GM13977 (cell line): ENCODE measurements at places on chromosomes 2 and 18.
A peak's percentile ranks its signal among the peaks of the same experiment; 100 is the strongest.

GRCh38 chr2:237353215-237353614 is 60.7 kb downstream of the COL6A3 start:
- no peak for DNase-seq

GRCh38 chr2:75729861-75730260 is 19.1 kb upstream of the GCFC2 start:
- DNase-seq = no peak

DNA sequence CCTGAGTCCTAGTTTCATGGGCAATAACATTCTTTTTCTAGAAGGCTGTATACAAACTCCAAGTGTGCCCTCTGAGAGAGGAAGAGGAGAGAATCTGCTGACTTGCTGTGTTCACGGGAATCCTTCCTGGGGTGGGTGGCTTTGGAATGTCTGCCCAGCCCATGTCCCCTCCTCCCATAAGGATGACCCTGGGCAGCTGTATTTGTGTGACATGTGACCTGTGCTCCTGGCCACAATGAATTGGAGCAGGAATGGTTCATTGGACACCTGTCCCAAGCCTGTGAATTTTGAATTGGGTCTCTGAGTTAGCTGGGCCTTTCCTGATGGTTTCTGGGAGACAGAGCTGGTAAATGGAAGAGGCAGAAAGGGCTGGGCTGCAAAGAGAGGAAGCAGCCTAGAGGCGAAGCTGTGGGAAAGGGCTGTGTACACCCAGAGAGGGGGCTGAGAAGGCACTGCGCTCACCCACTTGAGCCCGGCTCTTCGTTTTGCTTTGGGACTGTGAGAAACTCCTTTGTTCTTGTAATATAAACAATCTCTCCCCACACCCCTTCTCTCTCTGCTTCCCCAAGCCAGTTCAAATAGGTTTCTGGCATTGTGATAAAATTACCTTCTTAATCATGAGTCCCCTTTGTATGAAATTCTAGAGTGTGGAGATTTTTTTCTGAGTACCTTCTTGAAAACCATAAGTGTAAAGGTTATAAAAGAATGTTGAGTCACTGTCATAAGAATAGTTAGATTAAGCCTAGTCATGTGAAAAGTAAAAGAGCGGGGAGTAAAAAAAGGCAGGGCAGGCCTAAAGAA is 49.8 kb downstream of the SLC4A5 start:
- no peak for DNase-seq

- DNase-seq = no peak
Observed at GRCh38 chr2:129237966-129238725, 741.3 kb upstream of the RAB6C start.

DNA sequence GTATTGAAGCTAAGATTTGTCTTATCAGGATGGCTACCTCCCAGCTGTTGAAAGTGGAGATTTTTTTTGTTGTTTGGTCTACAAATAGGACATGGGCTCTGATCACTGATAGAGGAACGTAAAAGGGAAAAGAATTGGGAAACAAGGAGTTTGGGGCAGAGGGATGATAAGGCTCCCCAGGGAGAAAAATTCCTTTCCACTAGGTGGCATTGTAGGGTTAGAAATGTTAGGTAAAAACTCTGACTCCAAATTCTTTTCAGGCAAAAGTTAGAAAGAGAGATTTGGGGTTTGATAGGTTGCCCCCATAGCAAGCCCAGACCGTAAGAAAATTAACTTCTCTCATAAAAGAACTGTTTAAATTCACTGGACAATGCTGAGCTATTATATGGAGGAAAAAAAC is 19.8 kb downstream of the CMPK2 start:
- DNase-seq = no peak

- DNase-seq = no peak
Observed at GRCh38 chr2:47493317-47494035, 90.5 kb downstream of the MSH2 start.

DNA sequence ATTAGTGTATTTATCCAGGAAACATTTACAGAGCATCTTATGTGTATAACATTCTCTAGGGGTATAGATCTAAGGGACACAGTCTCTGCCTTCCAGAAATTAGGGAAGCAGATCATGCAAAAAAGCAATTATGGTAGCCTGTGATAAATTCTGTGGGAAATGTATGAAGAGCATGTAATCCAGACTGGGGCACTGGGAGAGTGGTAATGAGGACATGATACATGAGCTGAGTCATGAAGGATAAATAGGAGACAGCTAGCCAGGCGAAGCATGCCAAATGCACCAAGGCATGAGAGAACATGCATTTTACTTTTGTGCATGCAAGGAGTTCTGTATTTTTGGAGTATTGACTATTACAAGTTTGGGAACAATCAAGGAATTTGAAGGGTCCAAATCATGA is 8.9 kb upstream of the RPRM start:
- DNase-seq = no peak

- no peak for DNase-seq
Observed at GRCh38 chr2:16464641-16465040, 201.0 kb downstream of the CYRIA start.

DNA sequence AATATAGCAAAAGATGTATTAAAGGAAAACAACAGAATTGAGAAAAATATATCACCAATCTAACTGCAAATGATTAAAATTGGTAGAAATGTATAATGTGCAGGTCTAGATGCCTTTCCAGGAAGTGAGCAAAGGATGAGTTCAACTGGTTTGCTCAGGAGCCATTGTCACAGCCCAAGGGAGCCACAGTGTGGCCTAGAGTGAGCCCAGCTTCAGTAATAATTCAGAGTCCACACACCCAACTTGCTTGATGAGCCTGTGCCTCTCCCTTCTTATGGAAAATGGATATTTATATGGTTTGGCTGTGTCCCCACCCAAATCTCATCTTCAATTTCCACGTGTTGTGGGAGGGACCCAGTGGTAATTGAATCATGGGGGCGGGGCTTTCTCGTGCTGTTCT is 92.2 kb upstream of the ASAP2 start:
- DNase-seq = no peak

DNA sequence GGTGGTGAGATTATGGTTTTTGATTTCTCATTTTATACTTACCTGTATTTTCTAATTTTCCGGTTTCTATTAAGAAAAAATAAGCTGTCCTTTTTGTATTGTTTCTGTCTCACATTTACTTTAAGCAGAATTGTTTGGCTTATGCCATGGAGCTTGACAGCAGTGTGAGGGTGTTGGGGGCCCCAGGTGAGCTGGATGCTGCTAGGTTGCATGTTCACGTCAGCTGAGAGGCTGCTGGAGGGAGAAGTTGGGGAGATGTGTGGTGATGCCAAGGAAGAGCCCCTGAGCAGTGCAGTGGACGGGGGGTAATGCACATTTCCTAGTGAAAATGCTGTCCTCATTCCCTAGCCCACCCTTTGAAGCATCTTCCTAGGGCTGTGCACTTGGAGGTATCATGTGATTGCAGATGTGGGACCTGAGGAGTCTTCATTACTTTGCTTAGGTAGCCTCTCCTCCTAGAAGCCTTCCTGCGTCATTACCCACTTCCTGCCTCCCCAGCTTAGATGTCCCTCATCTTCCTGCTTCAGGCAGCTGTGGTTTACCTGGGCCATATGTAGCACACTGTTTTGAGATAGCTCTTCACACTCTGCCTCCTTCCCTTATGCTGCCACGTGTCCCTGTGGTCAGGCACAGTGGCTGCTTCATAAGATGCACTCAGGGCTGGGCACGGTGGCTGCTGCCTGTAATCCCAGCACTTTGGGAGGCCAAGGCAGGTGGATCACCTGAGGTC is 16.2 kb downstream of the ATG16L1 start:
- peak; percentile 32 for DNase-seq
